ENCODE measurements at places on chromosomes 6 and 20.

DNA sequence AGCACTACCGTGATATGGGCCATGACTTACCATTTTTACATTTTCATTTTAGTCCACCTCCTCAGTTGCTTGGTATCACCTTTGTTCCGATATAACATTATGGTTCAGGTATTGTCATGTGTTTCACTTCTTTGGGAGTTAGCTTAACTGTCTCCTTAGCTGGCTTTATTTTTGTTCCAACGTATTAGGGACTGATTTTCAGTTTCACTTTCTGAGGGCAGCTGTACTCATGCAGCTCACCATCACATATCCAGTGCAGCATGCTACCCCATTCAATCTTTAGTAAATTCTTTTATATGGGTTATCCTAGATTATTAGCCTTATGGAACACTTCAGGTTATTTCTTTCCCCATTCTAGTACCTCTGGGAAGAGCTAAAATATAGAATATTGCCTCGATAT, 362.2 kb upstream of the IRAK1BP1 start:
- no peak for DNase-seq

DNA sequence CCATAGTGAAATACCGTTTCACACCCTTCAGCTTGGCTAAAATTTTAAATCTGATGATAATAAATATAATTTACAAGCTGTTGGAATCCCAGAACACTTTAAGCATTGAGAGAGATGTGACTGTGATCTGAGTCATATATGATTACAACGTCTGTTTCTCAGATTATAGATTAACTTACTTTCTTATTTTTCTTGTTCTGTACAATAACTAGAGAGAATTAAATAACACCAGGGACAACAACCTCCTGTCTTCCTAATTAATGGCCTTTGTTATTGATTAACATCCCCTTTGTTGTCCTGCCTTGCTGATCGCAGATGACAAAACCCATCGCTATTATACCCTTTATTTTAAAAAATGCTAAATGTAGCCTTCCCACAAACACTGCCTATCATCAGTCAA, 87.8 kb upstream of the EZR start:
- DNase-seq, result no peak

GRCh38 chr6:71396410-71396801, 107.8 kb downstream of the OGFRL1 start:
- no peak for DNase-seq

- DNase-seq, result no peak
Measured at GRCh38 chr20:32607727-32608663, 22.9 kb upstream of the NOL4L start.

GRCh38 chr6:21123507-21124436, 469.8 kb upstream of the SOX4 start:
- DNase-seq, result no peak

- DNase-seq, result no peak
Measured at GRCh38 chr6:142773859-142774648, 170.9 kb downstream of the HIVEP2 start.

GRCh38 chr20:23081263-23081819, 4.8 kb downstream of the CD93 start:
- DNase-seq, result no peak
